PC-9 (cell line): ENCODE measurements at places on chromosomes 6 and 20.
A peak's percentile ranks its signal among the peaks of the same experiment; 100 is the strongest.

DNA sequence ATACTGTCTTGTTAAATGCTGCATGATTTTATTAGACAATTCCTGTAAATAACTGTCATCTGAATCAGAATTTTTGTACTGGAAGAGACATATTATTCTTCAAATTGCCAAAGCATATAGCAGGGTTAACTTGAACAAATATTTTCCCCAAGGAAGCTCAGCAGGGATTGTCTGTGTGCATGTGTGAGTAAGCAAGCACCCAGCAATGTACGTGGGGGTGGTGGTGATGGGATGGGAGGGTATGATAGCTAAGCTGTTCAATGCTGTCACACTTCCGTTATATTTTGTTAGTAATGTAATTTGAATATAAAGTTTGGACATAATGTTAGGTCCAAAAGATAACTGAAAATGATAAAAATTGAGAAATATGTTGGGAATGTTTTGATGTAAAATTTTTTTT, 118.1 kb downstream of the MYB start:
- no peak for DNase-seq

GRCh38 chr20:57199656-57200405, 66.6 kb downstream of the BMP7 start:
- DNase-seq, result no peak

DNA sequence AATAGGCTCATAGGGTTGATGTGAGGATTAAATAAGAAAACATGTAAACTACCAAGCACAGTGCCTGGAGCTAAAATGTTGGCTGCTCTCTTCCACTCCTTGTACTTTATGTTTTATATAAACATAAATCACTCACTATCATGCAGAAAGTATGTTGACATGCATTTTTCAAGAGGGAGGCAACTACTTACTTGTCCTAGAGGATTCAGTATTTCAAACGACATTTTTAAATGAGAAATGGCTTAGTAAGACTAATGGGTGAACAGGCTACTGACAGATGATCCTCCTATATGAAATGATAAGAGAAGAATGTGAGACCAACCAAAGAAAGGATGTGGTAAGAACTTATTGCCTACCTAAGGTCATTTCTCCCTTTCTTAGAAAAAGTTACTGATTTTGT, 21.0 kb downstream of the LATS1 start:
- no peak for DNase-seq

DNA sequence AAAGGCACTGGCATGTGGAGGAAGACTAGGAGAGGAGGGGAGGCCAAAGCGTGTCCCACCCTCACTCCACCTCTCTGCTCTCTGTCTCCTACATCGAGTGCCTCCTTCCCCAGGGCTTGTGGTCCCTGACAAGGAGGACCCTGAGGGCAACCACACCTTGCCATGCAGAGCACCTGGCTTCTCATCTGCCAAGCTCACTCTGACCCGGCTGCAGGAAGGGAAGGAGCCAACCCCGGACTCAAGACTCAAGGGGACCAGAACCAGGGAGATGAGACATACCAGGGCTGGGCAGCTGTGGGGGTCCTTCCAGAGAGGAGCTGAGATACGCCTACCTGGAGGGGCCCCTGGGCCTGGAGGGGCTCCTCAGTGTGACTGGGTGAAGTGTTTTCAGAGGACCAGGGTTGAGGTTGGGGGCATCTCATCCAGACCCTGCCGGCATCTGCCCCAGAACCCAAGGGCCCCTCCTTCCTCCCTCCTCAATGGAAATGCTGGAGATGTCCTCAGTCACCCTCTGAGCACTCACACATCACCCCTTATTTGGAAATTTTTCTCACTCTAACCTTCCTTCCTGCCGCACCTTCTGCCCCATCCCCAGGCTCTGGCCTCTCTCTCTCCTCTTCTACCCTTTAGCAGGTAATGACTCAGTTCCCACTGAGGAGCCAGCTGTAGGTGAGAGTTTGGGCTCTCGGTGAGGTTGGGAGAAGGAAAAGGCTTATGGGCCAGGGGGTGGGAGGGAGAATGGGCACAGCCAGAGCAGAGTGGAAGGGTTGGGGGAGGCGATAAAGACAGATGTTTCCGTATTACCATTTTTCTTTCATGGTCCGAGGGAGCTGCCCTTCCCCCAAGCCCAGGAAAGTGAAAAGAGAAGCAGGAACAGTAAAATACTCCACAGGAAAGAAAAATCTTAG, 32.0 kb upstream of the POU5F1 start:
- no peak for DNase-seq

- peak; percentile 39 for DNase-seq
These were observed 98.8 kb downstream of the HAO1 start for GRCh38 chr20:7841291-7841970.

GRCh38 chr20:58478141-58478805, 36.9 kb downstream of the APCDD1L start:
- no peak for DNase-seq

DNA sequence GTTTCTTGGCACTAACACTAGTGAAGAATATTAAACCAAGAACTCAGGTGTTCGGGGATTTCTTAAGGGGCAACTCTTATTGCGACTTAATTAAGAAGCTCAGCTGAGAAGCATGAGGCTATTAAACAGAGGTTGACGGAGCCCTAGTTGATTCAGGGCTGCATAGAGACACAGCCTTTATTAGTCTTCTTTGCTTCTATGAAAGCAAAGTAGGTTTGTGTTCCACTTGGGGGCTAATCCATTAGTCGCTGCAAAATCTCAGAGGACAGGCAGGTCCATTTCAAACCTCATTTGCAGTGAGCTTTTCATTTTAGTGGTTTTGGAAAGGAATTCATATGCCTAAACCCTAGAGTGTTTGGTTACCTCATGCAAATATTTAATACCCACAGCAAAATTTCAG, 506.6 kb upstream of the SULF2 start:
- DNase-seq, result no peak

DNA sequence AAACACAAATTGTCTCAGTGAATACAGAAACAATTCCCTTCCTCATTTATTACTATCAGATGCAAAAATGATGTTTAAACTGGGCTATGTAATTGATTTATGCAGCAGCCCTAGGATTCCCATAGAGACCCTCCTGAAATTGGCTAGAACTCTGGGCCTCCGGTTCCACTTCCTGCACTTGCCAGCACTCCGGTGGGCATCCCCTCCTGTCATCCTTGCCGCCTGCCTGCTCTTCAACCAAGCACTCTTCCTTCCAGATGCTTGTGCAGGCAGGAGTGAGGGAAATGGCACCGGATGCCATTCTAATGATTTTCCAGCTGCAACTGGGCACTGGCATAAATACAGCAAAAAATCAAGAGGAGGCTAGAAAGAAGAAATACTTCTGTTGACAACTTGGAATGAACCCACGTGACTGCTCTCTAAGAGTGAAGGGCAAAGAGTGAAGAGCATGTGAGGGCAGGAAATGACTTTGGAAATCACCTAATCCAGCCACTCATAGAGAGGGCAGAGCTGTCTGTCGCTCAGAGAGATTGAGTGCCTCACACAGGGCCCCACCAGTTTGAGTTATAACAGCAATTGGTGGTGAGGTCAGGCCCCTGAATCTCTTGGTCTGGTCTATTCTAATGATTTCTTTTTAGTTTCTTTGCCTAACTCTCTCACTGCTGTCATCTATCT, 3.7 kb upstream of the NEDD9 start:
- no peak for DNase-seq

DNA sequence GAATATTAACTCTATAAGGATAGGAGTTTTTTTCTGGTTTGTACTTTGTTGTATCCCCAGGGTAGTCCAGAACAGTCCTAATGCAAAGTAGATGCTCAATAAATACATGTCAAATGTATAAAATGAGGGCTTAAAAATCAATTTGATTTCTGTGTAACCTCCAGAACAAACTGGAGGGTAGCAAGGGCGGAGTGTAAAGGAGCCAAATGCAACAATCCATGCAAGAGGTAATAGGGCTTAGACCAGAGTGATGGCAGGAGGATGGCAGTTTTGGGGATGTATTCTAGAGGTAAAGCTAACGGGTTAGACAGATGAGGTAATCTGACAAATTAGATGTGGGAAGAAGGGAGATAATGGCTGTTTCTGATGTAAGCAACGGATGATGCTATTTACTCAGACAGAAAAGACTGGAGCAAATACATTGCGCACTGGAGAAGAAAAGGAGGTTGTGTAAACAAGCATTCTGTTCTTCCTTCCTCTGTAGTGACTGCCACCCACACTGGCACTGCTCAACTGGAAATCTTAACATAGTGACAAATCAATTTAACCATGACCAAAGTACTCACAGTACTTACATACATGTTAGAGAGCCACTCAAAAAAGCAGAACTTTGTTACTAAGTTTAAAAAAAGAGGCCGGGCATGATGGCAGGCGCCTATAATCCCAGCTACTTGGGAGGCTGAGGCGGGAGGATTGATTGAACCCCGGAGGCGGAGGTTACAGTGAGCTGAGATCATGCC, 2.0 kb downstream of the ZNF318 start:
- no peak for DNase-seq

DNA sequence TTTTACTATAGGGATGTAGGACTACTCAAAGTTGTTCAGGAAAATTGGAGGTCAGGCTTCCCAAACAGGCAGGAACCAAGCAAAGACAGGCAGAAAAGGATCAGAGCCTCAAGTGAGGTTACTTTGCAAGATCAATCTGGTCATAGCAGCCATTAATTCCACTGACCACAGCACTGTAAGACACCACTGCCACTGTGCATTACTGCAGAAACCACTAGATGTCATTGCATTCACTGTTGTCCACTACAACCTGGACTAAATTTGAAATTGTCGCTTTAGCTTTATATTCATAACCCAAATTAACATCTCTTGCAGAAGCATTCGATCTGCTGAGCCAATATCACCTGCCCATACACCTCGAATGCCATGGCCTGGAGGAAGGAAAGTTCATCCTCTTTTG, 126.9 kb upstream of the UFL1 start:
- peak; percentile 43 for DNase-seq

DNA sequence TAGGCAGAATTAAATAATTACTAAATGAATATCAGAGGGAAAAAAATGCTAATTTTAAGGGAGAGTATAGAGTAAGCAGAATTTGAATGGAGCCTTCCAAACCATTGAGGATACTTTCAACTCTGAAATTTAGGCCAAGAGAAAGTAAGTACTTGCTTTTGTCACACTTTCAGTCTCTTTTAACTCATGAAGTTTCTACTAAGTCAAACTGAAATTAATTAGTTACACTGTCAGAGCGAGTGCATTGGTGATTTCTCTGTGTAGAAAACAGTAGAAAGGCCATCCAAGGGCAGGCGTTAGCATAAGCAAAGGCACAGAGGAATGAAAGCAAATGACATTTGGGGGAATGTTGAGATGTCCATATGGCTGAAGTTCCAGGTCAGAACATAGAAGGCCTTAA, 92.9 kb downstream of the PLEKHG1 start:
- DNase-seq, result no peak
